ENCODE measurements at places on chromosomes 13 and 19. TPM values are rescaled to one million over a fixed set of nuclear protein-coding genes. Genes with fewer than 3 reads are reported as not detected.

Gene KCNN1
- total RNA-seq, result 0.42 TPM

Gene CEACAM16
- total RNA-seq, result 0.14 TPM

Gene APOC4
- not detected for total RNA-seq

Gene PSG7
- 0.07 TPM for total RNA-seq

Data from A549 treated with RU486 at 1 μM for 4 hours (cell line).